ENCODE measurements at places on chromosomes 11 and 22.

GRCh38 chr11:67584205-67584880 lies 731 bp downstream of the GSTP1 start:
- DNase-seq, result no peak

DNA sequence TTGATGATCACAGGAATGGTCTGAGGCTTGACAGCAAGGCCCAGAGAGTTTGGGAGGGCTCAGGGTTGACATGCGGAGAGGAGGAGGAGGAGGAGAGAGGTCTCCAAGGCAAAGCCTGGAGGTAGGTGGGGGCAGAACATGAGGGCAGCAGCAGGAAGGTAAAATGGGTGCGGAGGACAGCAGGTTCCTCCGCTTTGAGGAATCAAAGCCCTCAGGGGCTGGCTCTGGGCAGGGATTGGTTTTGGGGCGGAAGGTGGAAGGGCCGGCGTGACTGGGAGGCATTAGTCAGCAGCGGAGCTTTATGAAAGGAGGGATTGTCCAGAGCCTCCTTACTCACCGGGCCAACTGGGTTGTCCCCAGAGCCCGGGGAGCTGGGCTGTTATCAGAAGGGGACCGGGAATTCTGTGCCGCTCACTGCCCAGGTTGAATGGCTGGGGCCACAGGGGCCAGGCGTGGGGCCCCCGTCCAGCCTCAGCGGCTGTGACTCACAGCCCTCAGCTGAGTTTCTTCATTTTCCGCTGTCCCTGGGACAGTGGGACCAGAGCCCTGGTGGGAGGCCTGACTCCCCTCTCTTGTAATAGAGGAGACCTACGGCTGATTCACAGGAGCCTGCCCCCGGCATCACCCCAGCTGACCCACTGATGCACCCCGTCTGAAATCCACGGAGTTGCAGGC lies 36.2 kb downstream of the LIF start:
- DNase-seq, result no peak

DNA sequence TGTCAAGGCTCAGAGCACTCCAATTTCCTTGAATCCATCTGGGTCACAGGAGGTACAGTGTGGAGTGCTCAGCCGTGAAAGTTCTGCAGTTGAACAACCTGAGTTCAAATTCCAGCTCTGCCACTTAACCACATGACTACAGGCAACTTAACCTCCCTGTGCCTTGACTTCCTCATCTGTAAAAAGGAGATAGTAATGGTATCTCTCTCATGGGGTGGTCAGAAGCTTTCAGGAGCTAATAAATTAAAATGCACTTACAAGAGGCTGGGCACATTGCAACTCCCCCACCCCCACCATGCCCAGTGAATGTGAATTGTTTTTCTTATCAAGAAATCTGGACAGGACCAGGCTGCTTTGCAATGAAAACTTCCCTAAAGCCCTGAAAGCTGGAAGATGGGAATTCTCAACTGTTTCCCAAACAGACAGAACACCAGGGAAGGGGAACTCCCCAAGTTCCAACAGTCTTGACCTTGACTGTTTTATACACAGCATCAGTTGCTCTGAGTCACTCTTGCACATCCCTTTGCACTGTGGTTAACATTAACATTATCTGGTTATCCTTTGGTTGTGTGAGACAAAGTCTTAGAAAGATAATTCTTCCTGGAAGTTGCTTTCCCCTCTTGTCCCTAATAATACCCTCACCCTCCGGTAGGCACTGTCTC lies 137.0 kb downstream of the SLC1A2 start:
- DNase-seq, result no peak

GRCh38 chr22:48658871-48659270 lies 1168.8 kb downstream of the BRD1 start:
- no peak for DNase-seq

DNA sequence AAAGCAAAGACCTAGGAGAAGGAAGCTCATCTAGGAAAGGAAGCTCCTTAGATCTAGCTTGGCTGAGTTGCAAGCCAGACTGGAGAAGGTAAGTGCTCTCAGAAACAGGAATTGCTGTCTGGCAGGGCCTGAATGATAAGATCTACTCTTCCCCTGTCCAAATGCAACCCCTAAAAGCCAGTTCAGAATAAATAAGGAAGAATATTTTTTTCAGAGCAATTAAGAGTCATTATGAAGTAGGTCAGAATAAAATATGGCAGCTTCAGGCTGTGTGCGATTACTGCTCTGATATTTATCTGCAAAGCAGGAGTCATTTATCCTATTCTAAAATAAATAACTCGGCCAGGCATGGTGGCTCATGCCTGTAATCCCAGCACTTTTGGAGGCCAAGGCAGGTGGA lies 82.1 kb downstream of the PIWIL4 start:
- DNase-seq, result no peak

GRCh38 chr11:937841-938261 lies 12.2 kb downstream of the AP2A2 start:
- DNase-seq, result no peak

DNA sequence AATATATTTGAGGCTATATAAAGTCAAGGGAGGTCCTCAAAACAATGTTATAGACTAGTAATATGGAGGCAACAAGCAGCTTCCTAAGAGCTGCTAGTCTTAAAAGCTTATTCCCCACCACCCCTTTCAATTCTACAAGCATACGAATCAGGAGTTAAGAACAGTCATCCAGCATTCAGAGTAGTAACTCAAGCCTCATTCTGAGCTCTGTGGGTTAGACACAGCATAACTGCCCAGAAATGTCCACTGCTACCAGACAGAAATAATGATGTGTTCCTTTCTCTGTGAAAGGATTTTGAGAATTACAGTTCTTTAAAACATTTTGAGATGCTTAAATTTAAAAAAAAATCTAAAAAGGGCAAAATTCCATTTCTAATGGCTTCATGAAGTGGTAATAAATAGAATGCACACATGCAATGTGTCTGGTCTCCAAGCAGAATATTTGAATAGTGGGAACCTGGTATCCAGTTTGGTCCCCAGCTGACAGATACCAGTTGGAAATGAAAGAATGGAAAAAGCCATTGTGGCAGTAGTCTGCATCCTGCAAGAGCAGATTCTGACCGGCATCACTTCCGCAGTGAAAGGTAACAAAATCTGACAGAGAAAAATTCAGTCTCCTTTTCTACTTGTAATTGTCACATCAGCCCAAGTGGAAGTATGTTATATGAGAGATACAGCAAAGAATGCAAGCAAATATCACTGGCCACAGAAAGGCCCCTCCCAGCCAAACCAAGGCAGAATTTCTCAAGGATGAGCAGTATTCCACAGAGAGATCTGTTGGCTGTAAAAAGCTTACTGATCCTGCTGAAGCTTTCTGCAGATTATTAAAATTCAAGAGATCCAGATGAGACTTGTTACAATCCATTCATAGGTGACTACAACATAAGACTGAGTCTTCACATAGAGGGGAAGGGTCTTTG lies 310.8 kb upstream of the PITPNB start:
- no peak for DNase-seq

GRCh38 chr11:94928117-94928990 lies 45.0 kb downstream of the CWC15 start:
- DNase-seq, result no peak

GRCh38 chr11:16722581-16723344 lies 15.7 kb upstream of the C11orf58 start:
- no peak for DNase-seq

GRCh38 chr11:128328955-128329551 lies 258.3 kb downstream of the ETS1 start:
- DNase-seq, result no peak

GRCh38 chr11:1966531-1966930 lies 19.4 kb downstream of the MRPL23 start:
- DNase-seq, result no peak

- no peak for DNase-seq
These were observed 1.6 kb downstream of the MCAM start for GRCh38 chr11:119315131-119316015.

DNA sequence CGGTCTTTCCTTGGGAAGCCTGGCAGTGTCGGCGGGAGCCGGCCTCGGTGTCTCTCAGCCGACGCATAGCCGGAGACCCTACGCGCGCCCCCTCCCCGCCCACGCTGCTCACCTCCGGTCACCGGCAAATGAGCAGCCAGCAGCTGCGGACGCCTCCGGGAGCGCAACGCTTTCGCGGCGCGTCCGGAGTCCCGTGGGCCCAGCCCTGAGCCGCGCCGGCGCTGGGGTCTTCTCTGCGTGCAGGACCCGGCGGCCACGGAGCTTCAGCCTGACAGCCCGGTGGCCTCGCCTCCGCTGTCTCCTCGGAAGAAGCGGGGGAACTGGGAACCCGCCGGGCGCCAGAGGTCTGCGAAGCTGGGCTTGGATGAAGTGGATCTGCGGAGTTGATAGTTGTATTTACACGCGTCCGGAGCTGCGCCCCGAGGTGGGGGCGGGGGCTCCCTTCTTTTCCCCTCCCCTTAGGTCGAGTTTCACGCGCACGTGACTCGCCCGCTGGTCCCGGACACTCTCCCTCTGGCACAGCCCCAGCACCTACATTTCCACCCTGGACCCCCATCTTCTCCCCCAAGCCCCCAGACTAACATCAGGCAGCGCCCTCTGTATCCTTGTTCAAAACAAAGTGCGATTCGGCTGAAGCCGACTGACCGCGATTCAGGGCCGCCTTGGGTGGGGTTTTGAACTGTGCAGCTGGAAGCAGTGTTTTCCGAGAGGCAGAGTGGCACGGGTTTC lies at the start of gene SLC43A1:
SLC43A1 (minus strand) TSS at position 371 of the 729 bp plus-strand sequence. CDS start 1,591 bp downstream, outside the sequence.
- no peak for DNase-seq

- DNase-seq, result no peak
These were observed 769.2 kb downstream of the METTL15 start for GRCh38 chr11:28877340-28877739.

DNA sequence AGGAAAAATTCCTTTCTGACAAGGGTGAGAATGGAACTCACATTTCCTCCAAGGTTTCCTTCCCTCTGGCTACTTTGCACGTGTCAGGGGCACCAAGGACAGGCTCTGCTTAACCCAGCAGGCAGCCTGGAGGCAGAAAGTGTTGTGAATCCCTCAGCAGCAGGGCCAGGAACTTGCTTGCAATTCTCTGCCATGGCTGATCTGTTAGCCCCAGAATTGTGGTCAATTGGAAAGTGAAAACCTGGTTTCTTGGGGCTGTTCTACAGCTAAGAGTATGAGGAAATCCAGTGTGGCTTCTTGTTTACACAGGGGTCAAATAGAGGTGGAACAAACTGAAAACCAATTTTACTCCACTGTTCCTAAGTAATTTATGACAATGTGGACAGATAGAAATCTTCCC lies 38.3 kb upstream of the CEP295 start:
- DNase-seq, result no peak

GRCh38 chr11:71458146-71459070 lies 5.4 kb downstream of the NADSYN1 start:
- DNase-seq, result no peak

GRCh38 chr11:30329150-30329940 lies 6.4 kb downstream of the ARL14EP start:
- DNase-seq, result no peak

DNA sequence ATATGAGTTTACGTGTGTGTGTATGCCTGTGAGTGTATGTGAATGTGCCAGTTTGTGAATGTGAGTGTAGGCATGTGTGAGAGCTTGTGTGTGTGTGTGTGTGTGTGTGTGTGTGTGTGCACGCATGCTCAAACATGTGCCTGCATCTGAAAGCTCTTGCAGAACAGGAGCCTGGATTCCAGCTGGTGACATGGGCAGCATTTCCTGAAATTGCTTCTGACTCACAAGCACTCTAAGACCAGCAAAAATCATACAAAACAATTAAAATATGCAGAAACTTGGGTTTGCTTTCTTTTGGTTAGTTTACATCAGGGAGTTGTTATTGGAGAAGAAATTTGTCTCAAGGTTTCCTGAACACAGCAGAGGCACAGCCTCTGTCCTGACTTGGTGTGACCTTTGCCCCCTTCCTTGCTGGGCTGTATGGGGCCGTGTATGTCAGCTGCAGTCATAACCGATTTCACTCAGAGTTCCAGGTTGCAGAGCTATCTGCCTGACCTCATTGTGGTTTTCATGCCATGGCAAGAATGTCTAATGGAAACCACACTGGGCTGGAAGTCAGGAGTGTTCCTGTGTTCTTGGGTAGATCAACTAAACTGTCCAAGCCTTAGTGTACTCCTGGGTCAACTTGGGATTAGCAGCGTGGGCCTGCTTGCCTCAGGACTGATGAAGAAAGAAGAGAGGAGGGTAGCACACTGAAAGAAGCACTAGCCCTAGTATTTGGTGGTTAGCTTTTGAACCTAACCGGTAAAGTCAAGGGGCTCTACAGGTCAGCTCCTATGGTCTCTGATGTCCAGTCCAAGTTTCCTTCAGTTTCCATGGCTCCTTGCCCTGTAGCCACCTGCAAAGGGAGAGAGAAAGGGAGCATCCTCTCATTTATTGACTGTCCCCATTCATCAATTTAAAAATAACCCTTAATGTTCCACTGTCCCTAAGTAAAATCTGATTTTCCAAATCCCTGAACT lies 143.7 kb downstream of the SNX19 start:
- DNase-seq, result no peak

DNA sequence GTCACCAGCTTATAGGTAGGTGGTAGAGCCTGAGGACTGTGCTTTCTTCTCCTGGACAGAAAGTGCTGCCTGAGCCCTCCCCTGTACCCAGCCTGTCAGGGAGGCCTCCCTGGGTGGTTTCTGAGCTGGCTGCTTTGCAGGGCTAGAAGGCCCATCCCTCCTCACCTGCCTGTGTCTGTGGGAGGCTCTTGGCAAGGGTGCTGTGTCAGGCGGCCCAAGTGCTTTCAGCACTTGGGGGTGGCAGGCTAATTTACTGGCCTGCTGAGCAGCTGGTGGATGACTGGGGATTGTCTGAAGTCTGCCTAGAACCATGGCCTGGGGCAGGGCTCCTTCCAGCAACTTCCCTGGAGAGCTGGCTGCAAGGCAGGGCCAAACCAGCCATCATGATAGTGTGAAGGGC lies 139.0 kb upstream of the NAV2 start:
- DNase-seq, result no peak

DNA sequence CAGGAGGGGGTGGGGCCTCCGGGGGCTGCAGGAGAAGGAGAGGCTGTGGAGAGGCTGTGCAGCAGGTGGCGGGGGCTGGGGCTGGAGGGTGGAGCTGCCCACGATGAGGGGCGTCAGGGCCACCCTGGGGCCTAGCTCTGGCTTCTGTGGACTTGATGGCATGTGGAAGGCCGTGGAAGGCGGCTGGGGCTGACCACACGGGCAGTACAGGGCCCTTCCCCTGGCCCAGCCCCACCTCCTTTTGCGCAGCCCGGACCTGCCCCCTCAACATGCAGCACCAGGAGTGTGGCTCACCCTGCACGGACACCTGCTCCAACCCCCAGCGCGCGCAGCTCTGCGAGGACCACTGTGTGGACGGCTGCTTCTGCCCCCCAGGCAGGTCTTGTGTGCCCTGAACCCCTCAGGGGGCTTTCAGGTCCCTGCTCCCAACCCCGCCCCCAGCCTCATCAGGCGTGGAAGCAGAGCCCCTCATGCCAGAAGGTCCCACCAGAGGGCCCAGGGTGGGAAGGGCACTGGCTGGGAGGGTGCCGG lies 6.1 kb downstream of the MUC5B start:
- DNase-seq, result no peak

Data from activated naive CD8-positive, alpha-beta T cell treated with anti-CD3 and anti-CD28 coated beads, Interleukin-2, amount 50 U/mL, for 16 hours (primary cell).